ENCODE measurements at places on chromosomes 1 and 21.

DNA sequence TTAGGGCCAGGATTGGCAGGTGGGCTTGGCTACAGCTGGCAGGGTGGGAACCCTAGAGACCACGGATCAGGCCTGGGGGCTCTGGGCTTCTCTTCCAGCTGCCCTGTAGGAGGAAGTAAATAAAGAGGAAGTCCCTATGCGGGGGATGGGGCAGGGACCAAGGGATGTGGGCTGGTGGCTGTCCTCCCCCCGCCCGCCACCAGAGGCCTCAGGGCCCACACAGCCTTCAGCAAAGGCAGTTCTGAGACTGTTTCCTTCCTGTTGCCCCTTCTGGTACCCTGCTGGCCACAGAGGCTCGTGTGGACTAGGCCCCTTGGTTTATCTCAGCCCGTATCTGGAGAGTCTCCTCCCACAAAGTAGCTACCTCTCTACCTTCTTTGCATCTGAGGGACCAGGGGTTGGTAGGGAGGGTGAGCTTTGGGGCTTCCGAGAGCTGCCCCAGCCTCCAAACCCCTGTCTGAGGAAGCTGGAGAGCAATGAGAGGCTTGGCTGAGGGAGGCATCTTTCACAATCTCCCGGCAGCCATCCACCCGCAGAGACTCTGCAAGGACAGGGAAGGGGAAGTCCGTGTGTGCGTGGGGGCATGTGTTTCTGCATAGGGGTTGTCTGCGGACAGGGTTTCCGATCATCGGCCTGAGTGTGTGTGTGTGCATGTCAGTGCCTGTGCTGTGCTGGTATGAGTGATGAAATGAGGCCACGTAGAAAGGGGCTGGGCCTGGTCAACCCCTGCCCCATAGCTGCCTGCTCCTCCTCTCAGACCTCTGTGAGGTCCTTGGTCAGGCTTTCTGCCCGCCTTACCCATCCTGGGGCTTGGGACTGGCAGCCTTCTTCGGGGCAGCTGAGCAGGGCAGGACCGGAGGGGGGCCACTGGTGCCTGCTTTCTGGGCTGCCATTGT lies 12.5 kb downstream of the RPS6KA1 start:
- peak; percentile 65 for DNase-seq

- DNase-seq: no peak
Observed at GRCh38 chr1:50208315-50208714, 99.6 kb downstream of the ELAVL4 start.

GRCh38 chr1:212771341-212771740 lies 20.2 kb downstream of the NSL1 start:
- DNase-seq: no peak

DNA sequence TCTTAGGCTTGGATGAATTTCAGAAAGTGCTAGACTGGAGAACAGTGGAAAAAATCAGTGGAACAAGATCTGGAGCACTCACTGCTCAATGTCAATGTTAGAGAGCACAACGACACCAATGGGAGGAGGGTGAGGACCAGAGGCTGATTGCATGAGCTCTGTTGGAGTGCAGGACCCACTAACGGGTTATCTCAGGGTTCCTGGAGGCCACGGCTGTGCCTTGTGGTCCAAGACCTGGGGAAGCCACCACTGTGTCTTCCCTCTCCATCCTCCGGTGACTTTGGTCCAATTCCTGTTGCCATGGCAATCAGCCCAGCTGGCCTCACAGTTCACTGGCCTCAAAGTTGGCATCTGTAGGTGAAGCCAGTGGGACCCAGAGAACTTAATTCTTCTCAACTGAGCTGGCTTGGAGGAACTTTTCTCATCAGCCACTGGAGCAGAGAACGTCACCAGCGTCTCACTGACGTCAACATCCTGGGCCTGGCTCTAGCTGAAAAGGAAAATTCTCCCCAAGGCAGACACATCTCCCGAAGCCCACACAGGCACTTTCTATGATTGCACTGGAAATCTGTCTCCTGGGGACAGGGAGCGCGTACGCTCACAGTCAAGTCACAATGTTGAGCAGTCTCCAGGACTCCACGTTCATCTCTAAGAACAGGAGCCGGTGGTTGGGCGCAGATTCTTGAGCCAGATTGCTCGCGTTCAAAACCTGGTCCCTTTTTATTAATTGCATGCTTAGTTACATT lies 21.9 kb upstream of the GPR157 start:
- DNase-seq: no peak

DNA sequence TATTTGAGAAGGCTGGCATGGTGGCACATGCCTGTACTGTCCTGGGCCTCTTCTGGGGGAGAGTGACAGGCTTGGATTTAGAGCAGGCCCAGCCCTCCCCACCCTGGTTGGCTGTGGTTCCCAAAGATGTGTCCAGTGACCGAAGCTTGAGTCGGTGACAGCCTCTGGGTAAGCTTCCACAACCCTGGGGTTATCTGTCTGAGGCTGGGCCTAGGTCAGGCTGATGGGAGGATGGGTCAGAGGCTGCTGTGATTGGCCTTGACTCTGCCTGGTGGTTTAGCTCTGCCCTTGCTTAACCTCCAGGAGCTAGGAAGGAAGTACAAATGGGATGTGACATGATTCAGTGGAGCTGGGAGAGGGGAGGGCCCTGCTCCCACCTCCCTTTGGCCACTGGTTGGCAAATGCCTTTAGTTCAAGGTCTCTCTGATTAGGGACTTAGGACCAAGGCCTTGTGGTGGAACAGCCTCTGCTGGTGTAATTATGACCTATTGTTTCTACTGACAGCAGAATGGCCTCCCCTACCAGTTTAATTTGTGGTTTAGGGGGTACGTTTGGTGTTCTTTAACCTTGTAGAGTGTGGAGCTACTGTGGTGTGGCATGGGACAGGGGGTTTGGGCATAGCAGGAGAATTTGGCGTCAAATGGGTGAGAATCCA lies 16.6 kb downstream of the NUDC start:
- no peak for DNase-seq

GRCh38 chr1:239386453-239387303 lies at the start of gene CHRM3:
CHRM3 (plus strand) TSS chr1:239386568; CDS start chr1:239907452, 520,884 bp downstream.
- no peak for DNase-seq

- no peak for DNase-seq
Observed at GRCh38 chr1:2382621-2383361, 8.6 kb downstream of the MORN1 start.

- DNase-seq: no peak
Observed at GRCh38 chr1:67814121-67814772, 19.0 kb downstream of the GNG12 start.

DNA sequence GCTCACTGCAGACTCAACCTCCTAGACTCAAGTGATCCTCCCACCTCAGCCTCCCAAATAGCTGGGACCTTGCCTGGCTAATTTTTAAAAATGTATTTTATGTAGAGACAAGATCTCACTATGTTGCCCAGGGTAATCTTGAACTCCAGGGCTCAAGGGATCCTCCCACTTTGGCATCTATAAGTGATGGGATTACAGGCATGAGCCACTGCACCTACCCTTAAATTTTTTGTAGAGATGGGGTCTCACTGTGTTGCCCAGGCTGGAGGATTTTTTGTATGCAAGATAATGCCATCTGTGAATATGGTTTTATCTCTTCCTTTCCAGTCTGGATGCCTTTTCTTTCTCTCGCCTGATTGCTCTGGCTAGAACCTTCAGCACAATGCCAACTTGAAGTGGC lies 8.7 kb upstream of the DCAF8 start:
- no peak for DNase-seq

- DNase-seq: no peak
Observed at GRCh38 chr1:42922687-42923366, 35.8 kb downstream of the SLC2A1 start.

DNA sequence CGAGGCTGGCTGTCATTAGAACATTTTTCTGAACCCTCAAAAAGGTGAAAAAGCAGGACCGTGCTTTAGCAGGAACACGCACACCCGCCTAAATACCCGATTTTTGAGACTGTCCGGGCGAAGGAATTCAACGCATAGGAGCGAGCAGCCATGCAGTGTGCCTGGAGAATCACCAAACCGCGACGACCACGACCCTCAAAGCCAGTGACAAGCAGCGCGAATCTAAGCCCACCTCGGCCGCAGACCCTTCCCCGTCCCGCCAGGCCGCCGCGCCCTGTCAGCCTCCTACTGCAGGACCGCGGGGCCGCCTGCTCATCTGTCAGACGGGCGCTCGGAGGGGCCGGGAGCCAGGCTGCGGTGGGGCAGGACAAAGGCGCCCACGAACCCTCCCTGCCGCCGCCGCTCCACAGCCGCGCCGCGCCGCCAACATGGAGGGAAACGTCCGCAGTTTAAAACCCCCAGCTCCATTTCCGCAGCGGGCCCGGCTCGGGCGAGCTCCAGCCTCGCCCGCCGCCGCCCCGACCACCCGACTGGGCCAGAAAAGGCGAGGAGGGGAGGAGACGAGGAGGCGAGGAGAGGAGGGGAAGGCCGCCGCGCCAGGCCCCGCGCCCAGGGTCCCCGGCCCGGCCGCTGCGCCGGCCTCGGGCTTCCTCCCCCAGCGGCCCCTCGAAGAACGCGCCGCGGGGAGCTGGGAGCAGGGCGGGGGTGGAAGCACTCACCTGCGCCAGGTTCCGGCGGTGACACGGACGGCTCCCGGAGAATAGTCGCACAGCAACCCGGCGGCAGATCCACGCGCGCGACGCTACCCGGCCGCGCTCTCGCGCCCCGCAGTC lies at the start of gene LBR:
Gene LBR (minus strand): TSS at position 804 of the 833 bp plus-strand sequence. CDS start 3,963 bp downstream, outside the sequence.
- peak; percentile 29 for DNase-seq

GRCh38 chr1:80244372-80244771 lies 1237.8 kb upstream of the ADGRL4 start:
- DNase-seq: no peak

GRCh38 chr1:24888971-24889676 lies 41.0 kb downstream of the RUNX3 start:
- no peak for DNase-seq

DNA sequence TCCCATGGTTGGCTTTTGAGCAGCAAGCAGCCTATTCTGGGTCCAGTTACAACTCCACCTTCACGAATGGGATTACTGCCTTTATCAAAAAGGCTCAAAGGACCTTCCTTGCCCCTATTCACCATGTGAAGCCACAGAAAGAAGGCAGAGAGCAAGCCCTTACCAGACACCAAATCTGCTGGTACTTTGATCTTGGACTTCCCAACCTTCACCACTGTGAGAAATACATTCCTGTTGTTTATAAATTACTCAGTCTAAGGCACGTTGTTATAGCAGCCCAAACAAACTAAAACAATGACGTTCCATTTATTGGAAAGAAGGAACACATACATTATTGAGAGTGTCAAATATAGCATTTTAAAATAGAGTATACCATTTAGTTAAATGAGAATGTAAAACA lies 1557.9 kb downstream of the PLA2G4A start:
- no peak for DNase-seq

- DNase-seq: no peak
Observed at GRCh38 chr1:3786468-3787348, 9.6 kb downstream of the LRRC47 start.

GRCh38 chr1:158998037-158998780 lies 11.5 kb upstream of the IFI16 start:
- no peak for DNase-seq

GRCh38 chr1:10054465-10054864 lies 21.7 kb downstream of the UBE4B start:
- DNase-seq: no peak

DNA sequence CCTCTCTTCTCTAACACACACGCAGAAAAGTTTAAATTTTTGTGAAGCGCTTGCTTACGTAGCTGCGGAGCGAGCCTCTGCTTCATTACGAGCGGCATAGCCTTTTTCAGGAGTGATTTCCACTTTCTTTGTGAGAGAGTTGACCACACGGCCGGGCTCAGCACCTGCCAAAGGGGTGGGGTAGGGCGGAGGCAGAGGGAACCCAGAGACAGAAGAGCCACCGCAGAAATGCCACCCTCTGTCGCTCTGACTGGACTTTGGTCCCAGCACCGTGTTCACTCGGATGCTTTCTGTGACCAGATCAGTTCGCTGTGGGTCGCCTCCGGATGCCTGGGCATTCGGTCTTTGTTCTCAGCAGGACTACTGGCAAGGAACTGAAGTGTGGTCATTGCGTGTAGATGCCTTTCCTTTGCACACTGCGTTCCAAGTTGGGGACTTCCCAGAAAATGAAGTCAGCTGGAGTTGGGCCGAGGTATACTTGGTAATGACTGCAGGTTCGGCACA lies 883 bp downstream of the CHODL start:
- no peak for DNase-seq

DNA sequence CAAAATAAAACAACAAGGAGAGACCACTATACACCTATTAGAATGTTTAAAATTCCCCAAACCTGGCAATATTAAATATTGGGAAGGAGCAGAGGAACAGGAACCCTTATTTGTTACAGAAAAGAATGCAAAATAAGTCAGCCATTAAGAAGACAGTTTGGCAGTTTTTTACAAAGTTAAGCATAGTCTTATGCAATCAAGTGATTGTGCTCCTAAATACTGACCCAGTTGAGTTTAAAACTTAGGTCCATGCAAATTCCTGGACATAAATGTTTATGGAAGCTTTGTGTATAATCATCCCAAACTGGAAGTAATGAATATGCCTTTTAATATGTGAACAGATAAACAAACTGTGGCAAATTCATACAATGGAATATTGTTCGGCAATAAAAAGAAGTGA lies 72.9 kb upstream of the RGS4 start:
- DNase-seq: no peak

GRCh38 chr1:153441238-153441755 lies 19.2 kb downstream of the S100A7 start:
- no peak for DNase-seq

GRCh38 chr1:184826001-184826400 lies 71.3 kb upstream of the EDEM3 start:
- no peak for DNase-seq

GRCh38 chr1:6519935-6520671 lies 28.6 kb upstream of the PLEKHG5 start:
- DNase-seq: no peak

DNA sequence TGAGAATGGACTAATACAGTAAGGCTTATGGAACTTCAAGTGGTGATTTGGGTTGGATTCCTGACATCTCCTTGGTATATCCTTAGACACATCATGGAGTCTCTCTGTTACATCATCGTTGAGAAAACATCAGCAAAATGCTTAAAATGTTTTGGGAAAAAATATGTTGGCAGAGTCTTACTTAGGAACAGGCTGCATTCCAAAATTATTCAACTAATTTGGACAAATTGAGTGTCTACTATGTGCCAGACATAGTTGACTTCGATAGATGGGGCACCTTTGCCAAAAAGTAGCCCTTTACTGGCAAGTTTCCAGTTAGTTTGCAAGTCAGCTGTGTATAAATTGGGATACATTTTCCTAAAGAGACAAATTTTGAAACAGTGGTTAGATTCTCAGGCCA lies 253.4 kb upstream of the ST6GALNAC5 start:
- no peak for DNase-seq

GRCh38 chr1:89609781-89610456 lies 23.0 kb upstream of the LRRC8C start:
- peak; percentile 17 for DNase-seq

GRCh38 chr1:3444736-3445135 lies 9.7 kb upstream of the ARHGEF16 start:
- no peak for DNase-seq

GRCh38 chr1:46747683-46748288 lies 28.9 kb upstream of the EFCAB14 start:
- DNase-seq: no peak

DNA sequence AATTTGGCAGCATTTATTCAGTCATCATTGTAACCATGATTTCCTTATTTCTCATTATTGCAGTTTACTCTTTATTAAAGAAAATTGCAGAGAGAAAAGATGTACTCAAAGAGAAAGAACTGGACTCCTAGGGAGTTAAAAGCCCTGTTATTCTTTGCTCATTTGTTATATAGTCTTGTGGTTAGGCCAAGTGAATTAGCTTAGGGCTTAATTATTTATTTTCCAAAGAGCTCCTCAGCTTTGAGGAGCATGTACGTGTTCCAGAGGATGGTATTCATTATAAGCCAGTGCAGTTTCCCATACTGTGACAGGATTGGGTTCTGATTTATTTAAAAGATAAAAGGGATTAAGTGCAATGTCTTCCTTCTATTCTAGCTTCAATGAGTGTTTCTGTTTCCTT lies 86.4 kb downstream of the GPR161 start:
- no peak for DNase-seq
